ENCODE measurements at places on chromosomes 3 and 15.

GRCh38 chr3:107710851-107711250 is 188.1 kb downstream of the BBX start:
- no peak for DNase-seq

GRCh38 chr3:37174532-37175126 is at the start of gene LRRFIP2:
LRRFIP2 (minus strand) TSS chr3:37174582; CDS start chr3:37148983, 25,599 bp downstream.
- peak; percentile 28 for DNase-seq

- DNase-seq, result no peak
These were observed 453.1 kb downstream of the EPHA3 start for GRCh38 chr3:89560568-89560967.

- DNase-seq, result no peak
These were observed 25.8 kb downstream of the TIMP4 start for GRCh38 chr3:12132881-12133280.

DNA sequence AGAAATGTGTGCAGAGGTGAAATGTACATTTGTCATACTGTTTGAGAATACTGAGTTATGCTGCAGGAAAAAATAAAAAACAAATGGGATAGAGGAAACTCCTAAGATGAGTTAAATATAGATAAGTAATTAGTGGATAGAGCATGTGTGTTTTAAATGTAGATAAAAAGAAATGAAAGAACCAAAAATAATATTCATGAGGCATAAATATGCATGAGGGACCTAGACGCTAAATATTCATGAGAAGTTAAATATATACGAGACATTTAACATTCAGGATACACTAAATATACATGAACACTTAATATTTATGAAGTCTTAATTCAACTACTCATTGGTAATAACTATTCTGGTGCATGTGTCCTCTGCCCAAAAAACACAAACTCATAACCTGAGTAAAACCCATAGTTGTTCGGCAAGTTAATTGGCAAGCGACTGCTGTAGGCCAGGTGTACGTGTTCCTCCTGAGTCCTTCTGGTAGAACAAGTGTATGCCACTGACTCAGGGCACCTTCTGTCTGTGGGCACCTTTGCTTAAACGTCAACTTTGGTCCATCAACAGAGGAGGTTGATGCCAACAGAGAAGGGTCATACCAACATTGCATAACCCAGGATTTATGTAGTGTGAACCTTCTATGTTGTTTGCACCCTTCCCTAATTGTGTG is 24.5 kb upstream of the DENND6A start:
- no peak for DNase-seq

DNA sequence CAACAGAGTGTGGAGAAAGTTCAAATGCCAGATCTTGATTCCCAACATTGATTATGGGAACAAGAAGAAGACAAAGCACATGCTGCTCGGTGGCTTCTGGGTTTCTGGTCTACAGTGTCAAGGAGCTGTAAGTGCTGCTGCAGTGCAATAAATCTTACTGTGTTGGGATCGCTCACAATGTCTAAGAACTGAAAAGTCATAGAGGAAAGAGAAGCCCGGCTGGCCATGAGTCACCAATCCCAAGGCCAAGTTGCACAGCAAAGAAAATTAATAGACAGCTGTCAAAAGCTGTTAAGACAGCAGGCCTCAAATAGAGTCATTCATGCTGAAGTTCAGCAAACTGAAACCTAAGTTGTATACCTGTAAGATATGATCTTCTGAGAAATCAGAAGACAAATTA is 33.2 kb upstream of the SPPL2A start:
- no peak for DNase-seq

- no peak for DNase-seq
These were observed 1693.9 kb downstream of the SI start for GRCh38 chr3:163384383-163384782.

- DNase-seq, result no peak
These were observed 77.7 kb downstream of the SYNPR start for GRCh38 chr3:63355809-63356208.

- no peak for DNase-seq
These were observed 102.6 kb upstream of the KLHL25 start for GRCh38 chr15:85897207-85897894.

GRCh38 chr15:97141360-97141759 is 810.9 kb downstream of the NR2F2 start:
- DNase-seq, result no peak

GRCh38 chr3:29317659-29318173 is 36.8 kb downstream of the RBMS3 start:
- no peak for DNase-seq

DNA sequence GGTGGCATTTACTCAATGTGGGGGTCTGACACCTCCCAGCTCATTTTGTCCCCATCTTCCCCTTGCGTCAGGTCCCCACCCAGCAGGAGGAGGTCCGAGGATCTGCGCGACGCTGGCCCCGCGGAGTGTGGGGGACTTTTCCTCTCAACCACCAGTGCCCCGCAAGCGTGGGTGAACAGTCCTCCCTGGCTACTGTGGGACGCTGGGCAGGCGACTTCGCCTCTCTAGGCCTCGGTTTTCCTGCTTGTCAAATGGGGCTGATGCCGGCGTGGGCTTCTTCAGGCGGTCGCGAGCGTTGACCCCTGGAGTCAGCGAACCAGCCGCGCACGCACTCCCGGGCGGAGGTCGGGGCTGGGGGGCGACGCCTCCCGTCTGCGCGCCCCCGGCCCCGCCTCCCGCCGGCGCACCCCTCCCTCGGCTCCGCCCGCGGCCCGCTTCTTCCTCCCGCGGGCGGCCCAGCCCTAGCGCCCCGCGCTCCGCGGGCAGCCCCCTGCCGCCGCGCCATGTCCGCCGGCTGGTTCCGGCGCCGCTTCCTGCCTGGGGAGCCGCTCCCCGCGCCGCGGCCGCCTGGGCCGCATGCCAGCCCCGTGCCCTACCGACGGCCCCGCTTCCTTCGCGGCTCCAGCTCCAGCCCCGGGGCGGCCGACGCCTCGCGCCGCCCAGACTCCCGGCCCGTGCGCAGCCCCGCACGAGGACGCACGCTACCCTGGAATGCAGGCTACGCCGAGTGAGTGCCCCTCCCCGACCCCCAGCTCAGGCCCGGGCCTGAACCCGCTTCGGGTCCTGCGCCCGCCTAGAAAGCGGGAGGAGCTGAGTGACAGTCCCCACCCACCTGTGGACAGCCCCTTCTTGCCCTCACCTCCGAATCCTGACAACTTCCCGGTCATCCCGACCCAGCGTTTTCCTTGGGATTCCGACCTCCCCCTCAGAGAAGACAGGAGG is at the start of gene PPM1M:
Gene PPM1M (plus strand): TSS at position 438 of the 942 bp plus-strand sequence. CDS start 66 bp downstream, at position 504.
- peak; percentile 54 for DNase-seq

GRCh38 chr15:88765212-88765611 is 38.0 kb upstream of the ACAN start:
- DNase-seq, result no peak

DNA sequence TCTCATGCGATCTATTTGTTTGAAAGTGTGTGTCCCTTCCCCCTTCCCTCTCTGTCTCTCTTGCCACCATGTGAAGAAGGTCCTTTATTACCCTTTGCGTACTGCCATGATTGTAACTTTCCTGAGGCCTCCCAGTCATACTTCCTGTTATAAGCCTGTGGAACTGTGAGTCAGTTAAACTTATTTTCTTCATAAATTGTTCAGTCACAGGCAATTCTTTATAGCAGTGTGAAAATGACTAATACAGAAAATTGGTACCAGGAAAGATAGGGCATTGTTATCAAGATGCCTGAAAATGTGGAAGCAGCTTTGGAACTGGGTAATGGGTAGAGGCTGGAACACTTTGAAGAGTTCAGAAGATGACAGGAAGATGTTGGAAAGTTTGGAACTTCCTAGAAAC is 743.7 kb upstream of the NECTIN3 start:
- no peak for DNase-seq

DNA sequence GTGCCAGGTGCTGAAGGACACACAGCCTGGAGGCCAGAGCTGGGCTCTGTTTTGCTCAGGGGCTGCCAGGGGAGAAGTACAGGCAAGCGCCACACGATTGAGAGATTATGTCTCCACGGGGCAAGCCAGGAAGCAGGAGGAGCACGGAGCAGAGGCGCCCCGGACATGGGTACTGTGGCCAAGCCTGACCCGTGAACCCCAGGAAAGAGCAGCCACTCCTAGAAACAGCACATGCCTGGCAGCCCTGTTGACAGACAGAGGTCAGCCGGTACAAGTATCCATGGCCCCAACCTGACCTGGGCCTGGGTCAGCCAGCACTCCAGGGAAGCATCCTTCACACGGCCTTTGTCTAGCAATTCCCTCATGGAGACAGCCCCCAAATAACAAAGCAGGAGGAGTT is 89.4 kb downstream of the ADAMTS17 start:
- DNase-seq, result no peak

DNA sequence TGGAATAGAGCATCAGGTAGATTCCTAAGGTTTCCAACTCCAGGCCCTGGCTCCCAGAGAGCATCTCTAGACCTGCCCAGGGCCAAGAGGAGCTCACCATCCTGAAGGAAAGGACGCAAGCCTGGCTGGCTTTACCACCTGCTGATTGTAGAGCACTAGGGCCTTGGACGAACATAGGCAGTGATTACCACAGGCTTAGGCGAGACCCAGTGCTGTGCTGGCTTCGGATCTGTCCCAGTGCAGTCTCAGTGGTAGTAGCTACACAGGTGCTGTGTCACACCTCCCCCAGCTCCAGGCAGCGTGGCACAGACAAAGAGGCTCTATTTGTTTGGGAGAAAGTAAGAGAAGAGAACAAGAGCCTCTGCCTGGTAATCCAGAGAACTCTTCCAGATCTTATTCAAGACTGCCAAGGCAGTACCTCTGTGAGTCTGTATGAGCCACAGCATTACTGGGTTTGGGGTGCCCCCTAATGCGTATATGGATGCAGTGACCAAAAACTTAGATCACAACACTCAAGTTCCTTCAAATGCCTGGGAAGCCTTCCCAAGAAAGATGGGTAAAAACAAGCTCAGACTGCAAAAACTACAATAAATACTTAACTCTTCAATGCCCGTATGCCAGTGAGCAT is 25.4 kb downstream of the ISG20 start:
- peak; percentile 60 for DNase-seq

DNA sequence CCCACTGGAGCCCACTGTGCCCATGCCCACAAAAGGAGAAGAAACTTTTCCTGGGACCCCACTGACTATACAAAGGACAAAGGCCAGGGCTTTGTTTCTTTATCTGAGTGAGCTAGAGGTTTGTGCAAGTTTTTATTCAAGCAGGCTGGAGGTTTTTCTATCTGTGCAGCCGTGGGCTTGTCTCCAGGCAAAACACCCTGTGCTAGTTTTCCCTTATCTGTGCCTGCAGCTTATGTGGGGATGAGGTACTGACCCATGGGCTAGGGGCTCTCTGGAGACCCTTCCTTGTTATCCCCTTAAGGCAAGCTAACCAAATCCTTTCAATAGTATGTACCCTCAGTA is 545.5 kb downstream of the ZPLD1 start:
- no peak for DNase-seq

DNA sequence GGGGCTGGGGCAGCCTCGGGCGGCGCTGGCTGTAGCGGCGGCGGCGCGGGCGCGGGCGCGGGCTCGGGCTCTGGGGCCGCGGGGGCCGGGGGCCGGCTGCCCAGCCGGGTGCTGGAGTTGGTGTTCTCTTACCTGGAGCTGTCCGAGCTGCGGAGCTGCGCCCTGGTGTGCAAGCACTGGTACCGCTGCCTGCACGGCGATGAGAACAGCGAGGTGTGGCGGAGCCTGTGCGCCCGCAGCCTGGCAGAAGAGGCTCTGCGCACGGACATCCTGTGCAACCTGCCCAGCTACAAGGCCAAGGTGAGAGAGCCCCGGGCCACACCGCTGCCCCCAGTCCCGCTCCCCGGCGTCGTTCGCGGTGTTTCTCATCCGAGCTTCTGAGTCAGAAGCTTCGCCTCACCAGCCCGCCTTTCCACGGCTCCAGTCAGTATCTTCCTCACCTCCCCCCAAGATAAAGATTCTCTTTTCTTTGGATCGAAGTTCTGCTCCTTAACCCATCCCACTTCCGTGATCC is 600 bp downstream of the FBXO45 start:
- DNase-seq, result peak; percentile 25

- DNase-seq, result no peak
These were observed 36.8 kb downstream of the SNTN start for GRCh38 chr3:63689285-63689684.

DNA sequence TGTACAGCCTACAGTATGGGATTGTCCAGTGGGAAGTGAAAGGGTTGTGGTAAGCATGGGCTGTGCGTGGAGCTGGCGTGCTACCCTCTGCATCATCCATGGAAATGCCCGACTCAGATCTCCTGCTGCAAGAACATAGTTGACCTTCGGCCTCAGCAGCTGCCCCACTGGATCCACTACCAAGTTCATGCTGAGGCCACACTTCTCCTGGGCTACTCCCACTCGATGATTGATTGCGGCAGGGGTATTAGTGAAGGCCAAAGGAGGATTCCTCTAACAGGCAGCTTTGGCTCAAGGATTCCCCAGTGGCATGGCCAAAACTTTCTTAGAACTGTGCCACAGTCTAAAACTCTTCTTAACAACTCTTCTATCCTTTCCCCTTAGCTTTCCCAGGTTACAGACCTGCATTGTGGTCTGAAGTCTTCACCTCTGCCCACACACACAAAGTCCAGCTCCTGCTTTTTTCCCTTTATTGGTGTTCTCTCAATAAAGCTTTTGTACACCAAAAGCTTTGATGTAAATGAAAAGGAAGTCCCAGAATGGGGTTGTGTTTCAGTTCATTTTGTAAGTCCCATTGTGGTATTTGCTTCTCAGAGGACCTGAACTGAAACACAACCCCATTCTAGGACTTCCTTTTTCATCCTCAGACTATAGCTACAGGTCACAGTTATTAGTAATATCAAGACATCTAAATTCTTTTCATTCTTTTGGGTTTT is 4.9 kb upstream of the TBC1D5 start:
- DNase-seq, result no peak

- no peak for DNase-seq
These were observed 91.8 kb downstream of the ABHD5 start for GRCh38 chr3:43782541-43782940.

DNA sequence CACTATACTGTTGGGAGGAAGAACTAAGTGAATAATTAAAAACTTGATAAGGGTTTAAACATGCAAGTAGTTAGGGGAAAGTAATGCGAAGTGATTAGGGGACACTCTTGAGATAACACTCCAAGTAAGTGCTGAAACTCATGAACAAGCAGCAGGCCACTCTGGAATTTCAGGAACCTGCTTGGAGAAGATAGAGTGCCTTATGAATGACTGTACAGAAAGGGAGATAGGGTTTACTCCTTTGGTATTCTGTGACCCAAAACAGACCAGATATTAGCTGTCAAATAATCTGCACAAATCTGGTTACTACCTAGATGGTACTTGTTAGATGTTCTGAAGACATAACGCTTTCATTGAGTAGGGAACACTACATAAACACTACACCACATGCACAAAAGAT is 85.6 kb downstream of the FRMD4B start:
- no peak for DNase-seq

DNA sequence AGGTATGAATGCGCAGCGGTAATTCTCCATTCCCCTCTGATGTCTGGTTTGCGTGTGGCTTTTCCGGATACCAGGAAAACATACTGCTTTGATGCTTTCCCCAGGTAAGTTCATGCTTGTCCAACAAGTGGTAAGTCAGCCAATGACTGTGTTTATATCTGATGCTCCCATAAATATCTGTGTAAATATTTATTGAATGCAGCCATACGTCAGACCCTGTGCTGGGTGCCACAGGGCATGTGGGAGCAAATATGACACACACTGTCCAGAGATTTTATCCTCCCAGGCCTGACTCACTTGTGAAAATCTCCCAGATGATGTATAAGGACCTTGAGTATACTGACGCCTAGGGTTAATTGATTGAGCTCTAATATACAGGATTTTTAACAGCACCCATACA is 29.6 kb upstream of the CEMIP start:
- DNase-seq, result no peak

GRCh38 chr3:49804141-49805041 is 1.3 kb downstream of the INKA1 start:
- no peak for DNase-seq

- no peak for DNase-seq
These were observed 2.5 kb downstream of the SCAMP2 start for GRCh38 chr15:74870436-74871215.

GRCh38 chr3:5192571-5193365 is 5.3 kb downstream of the EDEM1 start:
- DNase-seq, result peak; percentile 42

All from activated CD4-positive, alpha-beta T cell treated with anti-CD3 and anti-CD28 coated beads for 4 hours (primary cell).